ENCODE measurements at places on chromosomes 4 and X.

DNA sequence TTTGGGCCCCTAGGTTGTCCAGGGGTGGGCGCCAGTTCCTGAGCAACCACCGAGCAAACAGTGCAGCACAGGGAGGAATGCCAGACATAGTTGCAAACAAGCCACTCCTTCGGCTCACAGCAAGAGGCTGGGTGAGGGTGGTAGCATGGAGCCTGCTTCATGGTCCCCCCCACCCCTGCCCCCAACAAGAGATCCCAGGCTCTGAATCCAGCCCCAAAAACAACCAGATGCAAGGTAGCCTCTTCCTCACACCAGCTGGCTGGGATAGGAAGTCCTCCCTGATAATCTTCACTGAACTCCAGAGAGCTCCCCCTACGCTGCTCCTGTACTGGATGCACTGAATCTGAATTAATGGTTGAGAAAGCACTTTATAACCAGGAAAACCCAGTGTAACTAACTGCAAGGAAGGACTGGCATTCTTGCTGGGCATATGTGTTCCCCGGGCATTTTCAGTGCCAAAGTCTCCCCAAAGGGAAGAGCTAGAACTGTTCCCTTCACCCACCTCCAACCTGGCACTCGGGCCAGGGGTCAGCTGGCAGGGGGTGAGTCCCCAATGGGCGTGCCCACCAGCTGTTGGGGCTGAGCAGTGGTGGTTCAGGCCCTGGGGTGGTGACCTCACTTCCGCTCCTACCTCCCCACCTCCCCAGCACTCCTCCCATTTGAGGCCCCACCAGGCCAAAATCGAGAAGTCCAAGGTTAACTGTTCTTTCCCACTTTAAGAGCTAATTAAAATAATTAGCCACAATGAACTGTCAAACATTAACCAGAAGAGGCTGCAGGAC lies 1.5 kb downstream of the ELF4 start:
- no peak for DNase-seq

DNA sequence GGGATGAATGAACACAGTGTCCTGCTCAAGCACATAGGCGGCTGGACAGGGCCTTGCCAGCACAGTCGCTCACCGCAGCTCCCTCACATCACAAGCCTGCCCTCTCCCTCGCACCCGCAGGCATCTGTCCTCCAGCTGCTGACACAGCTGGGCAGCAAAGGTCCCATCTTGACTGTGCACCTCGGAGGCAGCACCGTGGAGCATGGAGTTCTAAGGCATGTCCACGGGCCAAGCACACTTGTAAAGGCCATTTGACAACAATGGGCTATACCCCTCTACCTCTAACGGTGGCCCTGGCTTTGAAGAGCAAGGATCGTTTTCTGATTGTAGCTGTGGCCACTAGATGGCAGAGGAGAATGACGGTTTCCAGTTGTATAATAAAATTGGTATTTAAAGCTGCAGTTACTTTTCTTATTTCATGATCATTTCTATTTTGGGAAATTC lies 53.8 kb downstream of the APLN start:
- DNase-seq: no peak

- DNase-seq: no peak
Observed at GRCh38 chrX:17042037-17042436, 95.6 kb downstream of the REPS2 start.

DNA sequence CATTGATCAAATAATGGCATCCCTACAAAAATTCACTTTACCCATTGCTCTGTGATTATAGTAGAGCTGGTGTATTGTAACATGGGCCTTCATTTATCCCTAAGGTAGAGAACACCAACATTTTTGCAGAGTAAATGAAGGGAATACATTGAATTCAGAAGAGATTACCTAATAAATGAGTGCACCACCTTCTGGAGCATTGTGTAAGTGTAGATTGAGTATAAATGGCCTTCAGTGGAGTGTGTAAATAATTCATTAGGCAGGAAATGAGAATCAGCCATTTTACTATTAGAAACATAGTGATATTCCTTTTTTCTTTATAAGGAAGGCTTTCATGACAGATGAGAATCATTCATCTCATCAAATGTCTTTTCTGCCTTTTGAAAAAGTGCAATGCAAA lies 155.8 kb downstream of the FAM47B start:
- no peak for DNase-seq

DNA sequence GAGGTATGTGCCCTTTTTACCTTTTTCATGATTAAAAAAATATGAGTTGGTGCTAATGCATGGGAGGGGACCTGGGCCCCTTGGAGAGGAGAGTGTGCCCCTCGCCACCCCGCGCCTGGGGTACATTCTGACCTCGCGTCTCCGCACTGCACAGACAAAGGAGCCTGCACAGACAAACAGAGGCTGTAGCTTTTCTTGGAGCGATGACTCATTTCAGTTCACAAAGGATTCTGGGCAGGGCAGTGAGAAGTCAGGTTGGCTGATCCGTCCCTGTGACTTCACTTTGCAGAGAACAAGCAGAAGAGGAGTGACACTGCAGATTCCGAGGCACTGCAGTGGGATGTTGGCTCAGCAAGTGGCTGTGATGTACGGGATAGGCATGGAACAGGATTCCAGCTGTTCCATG lies 82.9 kb downstream of the STOX2 start:
- DNase-seq: no peak

DNA sequence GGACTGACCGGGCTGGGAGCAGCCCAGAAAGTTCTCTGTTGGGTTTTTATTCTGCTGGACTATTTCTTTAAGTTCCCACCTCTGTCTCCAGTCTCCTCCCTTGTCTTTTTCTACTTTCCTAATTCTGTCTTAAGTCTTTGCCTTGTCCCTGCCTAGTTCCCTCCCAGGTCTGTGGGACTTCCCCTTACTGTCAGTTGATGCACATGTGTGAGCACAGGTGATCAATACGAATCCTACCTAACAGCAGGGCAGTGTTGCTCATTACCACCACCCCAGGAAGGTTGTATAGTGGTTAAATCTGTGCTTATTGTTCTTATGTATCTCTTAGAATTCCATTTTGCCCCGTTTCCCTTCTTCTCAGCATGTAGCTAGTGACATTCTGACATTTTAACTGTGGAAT lies 62.1 kb downstream of the GALNTL6 start:
- no peak for DNase-seq

DNA sequence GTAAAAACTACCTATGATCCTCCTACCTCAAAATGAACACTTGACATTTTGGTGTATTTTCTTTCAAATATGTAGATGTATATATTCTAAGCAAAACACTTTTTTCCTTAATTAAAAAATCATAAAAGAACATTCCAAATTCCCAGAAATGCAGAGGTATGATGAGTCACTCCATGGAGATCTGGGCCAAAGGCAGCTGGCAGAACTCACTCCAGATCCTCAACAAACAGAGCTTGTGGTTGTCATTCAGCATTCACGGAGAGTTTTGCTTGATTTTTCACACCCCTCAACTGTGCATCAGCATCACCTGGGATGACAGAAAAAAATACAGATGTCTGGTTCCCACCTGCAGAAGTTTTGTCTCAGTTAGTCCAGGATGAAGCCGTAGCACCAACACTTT lies 144.6 kb downstream of the KIT start:
- no peak for DNase-seq

Data from cortex of kidney (tissue), 1 donor.